Stimulated activated CD4-positive, alpha-beta T cell treated with anti-CD3 and anti-CD28 coated beads, Interleukin-12 subunit alpha, Interleukin-12 subunit beta, amount 100 ng/mL, for 4 hours (primary cell): ENCODE measurements at places on chromosomes 16 and 17.

DNA sequence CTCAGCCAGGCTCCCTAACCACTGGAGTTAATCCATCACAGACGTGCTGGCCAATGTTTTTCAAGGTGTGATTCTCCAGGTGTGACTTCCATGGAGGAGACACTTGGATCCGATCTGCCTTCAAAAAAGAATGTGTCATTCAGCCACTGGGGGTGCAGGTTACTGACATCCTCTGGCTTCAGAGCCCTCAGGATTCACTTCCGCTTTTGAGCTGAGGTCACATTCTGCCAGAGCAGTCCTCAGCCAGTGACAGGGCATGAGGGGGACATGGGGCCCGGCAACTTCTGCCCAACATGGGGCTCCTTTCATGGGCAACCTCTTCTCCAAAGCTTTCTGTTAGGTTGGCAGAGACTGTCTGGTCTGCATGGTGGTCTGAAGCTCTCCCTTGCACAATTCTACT is 81.4 kb downstream of the GRIN2A start:
- no peak for DNase-seq

GRCh38 chr17:71399649-71400048 is 721.2 kb upstream of the SOX9 start:
- no peak for DNase-seq

GRCh38 chr16:70349783-70350182 is 3.1 kb downstream of the DDX19A start:
- DNase-seq, result no peak

GRCh38 chr16:17552351-17552750 is 81.6 kb upstream of the XYLT1 start:
- no peak for DNase-seq
